ENCODE measurements at places on chromosomes 1 and 21.

DNA sequence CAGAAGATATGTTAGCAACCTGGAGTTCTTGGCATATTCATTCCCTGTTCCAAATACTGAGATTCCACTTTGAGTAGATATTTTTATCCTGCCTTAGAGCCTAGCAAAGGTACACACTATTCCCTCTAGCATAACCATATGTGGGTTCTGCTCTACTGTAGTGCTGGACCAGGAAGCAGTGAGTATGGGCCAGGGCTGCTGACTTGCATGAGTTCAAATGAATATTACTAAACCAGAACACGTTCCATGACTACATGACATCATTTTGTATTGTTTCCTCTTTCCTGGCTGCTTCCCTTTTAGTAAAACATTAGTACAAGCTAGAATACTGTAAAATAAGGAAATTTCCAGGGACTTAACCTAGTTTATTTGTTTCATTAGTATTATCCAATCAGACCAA lies 41.1 kb downstream of the TNFSF18 start:
- H3K27ac ChIP-seq, result no peak overlapping the region
- no peaks in the 10 kb centered on the region for H3K4me1 ChIP-seq
- no peak overlapping the region for H3K4me3 ChIP-seq
- no peaks in the 10 kb centered on the region for H3K36me3 ChIP-seq

DNA sequence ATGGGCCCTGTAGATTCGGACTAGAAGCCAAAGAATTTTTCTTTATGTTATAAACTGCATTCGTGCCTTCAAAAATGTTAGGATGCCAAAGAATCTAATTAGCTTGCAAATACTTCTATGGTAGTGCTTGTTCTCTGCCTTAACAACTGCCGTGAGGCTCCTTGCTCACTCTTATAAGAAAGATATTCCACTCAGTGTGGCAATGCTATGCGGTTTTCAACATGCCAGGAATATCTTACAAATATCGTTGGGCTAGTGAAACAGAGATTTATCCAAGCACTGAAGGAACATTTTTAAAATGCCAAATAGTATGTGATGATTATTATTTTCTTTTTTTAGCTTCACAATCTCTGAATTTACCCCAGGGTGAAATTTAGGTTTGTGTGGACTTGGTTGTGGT lies 198.2 kb downstream of the GREM2 start:
- no peaks in the 10 kb centered on the region for H3K36me3 ChIP-seq
- no peaks in the 10 kb centered on the region for H3K27me3 ChIP-seq
- no peak overlapping the region for H3K4me3 ChIP-seq
- H3K4me1 ChIP-seq, result no peaks in the 10 kb centered on the region

GRCh38 chr1:183907070-183907469 lies 102.2 kb downstream of the RGL1 start:
- no peak overlapping the region for H3K4me3 ChIP-seq
- no peak for DNase-seq
- H3K27me3 ChIP-seq, result no peaks in the 10 kb centered on the region
- H3K27ac ChIP-seq, result no peak overlapping the region

DNA sequence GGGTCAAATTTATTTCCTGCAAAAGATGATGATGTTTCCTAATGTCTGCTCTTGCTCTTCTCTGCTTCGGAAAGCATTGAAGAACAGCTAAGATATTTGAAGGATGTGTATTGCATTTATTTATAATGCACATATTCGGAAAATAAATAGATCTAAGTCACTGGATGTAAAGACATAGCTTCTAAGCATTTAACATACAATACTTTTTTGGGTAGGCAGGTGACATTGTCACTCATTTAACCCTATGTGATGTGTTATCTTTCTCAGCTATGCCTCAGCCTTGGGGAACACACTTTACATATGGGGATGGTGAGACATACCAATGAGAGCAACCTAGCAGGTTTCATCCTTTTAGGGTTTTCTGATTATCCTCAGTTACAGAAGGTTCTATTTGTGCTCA lies at the start of gene OR2G2:
TSS of gene OR2G2 (plus strand) at position 301 of the 400 bp plus-strand sequence. CDS start at position 301, 0 bp downstream.
- H3K27me3 ChIP-seq, result no peaks in the 10 kb centered on the region
- no peaks in the 10 kb centered on the region for H3K4me1 ChIP-seq
- no peaks in the 10 kb centered on the region for H3K36me3 ChIP-seq
- peak within 1 kb of the TSS; percentile 68 for H3K4me3 ChIP-seq
- no peak within 1 kb of the TSS for H3K27ac ChIP-seq
- no peak for DNase-seq
